ENCODE measurements at places on chromosomes 1 and 21.

GRCh38 chr1:190226006-190226405, 251.7 kb downstream of the BRINP3 start:
- DNase-seq, result no peak

DNA sequence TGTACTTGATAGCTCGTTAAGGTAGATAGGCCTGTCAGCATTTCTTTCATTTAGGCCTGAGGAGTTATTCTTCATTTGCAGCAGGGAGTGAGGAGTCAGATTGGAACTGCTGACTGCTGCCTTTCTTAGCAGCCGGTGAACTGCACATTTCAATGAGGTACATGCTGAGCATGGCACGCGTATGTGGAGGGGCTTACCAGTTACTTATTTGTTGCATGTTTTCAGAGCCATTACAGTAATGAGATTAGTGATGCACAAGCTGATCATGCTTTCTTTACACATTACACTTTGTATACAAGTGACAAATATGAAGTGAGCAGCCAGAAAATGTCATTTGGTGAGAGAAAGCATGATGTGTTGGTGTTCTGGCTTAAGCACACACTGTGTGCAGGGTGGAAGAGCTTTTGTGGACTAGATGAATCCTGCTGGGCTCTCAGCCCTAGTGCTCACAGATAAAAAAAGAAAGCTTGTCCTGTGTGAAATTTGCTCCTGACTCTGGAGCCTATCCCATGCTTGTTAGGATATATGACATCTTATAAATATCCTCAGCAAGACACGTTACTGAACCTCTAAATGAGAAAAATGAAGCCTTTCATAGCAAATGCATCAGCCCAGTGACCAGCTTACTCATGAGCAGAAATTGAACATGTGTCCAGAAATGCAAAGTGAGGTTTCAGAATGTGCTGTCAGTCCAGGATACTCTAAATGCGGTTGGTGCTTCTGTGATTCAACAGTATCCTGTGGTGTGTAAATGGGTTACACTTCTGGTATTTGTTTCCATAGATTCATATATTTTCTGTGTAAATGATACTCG, 574.7 kb upstream of the ADGRL2 start:
- no peak for DNase-seq

GRCh38 chr1:83928396-83928795, 70.5 kb downstream of the TTLL7 start:
- no peak for DNase-seq

- DNase-seq, result peak; percentile 76
Observed at GRCh38 chr1:159916242-159917051, 8.9 kb downstream of the TAGLN2 start.

GRCh38 chr21:20519076-20519475, 479.1 kb upstream of the NCAM2 start:
- DNase-seq, result no peak

DNA sequence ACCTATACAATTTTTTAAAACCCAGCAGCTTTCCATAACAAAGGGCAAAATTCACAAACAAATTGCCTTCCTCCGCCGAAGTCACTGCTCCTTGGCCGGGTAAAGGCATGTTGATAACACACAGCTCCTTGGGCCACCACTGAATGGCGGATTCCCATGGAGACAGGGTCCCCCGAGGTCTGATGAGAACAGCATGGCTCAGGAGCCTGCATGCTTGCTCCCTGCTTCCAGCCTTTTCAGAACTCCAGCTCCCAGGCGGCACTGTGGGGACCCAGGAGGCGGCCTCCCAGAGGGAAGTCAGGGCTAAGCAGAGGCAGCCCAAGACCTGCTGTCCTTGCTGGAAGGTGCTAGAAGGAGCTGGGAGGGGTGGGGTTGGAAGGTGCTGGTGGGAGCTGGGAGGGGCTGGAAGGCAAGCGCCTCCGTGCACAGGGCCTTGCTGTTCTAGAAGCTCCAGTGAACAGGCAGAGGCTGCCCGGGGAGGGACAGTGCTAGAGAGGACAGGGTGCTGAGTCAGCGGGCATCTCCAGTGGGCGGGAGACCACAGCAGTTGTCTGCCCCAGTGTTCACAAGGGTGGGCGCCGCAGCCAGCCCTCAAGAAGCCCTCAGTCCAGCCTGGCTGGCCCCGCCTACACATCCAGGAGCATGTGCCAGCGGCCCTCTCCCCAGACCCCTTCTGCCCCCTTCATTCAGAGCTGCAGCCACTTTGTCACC, 35.1 kb downstream of the PRDM16 start:
- DNase-seq, result no peak

GRCh38 chr1:99177465-99177864, 86.8 kb upstream of the PLPPR4 start:
- no peak for DNase-seq

DNA sequence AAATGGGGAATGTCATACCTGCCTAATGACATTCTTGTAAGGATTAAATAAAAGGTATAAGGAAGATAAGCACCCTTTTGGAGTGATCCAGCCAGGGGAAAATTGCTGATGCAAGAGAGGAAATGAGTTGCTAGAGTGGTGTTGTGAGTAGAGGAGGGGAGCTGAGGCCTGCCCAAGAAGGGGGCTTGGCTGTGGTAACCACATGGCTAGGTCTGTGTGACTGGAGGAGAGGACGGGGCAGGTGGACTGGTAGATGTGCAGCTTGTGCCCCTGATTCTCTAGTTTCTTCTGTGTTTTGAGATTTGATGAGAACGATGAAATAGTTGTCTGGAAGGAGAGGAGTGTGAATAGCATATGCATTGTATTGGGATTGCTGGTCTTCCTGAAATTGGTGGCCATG, 6.6 kb downstream of the TXLNA start:
- no peak for DNase-seq

DNA sequence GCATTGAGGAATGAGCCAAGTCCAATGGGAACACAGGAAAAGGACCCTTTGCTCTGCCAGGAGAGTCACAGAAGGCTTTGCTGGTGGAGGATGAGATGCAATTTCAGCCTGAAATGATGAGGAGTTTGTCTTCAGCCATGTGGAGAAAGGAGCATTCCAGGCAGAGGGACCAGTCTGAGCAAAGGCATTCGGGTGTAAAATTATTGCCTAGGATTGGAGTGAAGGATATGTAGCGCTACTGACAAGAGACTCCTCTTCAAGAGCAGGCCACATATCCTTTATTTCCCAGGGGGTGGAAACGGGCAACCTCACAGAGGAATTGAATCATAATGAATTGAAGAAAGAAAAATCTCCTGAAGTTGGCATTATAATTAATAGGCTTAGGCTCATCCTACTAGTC, 1.1 kb upstream of the CSF1 start:
- DNase-seq, result no peak

DNA sequence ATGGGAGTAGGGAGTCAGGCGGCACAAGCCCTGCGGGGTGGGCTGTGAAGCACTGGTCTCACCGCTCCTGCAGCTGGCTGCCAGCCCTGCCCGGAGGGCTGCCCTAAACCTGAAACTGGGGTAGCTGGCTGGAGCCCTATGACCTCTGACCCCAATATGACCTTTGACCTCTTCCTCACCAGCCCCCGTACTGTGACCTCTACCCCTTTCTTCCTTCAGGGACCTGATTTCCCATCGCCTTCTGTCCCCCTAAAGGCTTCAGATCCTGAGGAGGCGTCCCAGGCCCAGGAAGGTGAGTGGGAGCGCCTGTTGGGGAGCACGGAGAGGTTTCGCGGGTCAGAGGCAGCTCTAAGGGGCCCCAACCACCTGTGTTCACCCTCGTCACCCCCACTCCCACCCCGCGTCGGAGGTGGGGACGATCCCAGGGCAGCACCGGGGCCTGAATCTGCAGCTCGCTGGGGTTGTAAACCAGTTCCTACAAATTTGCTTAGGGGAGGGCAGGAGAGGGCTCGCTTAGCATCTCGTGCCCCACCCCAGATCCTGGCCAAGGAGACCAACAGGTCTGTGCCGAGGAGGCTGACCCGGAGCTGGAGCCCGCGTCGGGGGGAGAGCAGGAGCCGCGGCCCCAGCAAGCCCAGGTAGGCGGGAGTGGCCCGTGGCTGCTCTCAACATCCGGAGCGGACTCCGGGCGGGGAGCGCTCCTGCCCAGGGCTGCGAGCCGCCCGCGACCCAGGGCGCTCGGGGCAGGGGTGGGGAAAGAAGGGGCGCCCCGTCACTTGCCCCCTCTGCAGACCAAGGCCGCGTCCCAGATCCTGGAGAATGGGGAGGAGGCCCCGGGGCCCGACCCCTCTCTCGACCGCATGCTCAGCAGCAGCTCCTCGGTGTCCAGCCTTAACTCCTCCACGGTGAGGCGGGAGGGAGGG, 7.3 kb downstream of the SYTL1 start:
- no peak for DNase-seq

- DNase-seq, result no peak
Observed at GRCh38 chr1:197127246-197127912, 19.1 kb downstream of the ASPM start.

- DNase-seq, result no peak
Observed at GRCh38 chr1:226054519-226055327, 7.8 kb upstream of the H3-3A start.

- DNase-seq, result no peak
Observed at GRCh38 chr1:211527006-211527405, 35.0 kb upstream of the RD3 start.

- no peak for DNase-seq
Observed at GRCh38 chr1:27144920-27145661, 9.8 kb downstream of the SLC9A1 start.

DNA sequence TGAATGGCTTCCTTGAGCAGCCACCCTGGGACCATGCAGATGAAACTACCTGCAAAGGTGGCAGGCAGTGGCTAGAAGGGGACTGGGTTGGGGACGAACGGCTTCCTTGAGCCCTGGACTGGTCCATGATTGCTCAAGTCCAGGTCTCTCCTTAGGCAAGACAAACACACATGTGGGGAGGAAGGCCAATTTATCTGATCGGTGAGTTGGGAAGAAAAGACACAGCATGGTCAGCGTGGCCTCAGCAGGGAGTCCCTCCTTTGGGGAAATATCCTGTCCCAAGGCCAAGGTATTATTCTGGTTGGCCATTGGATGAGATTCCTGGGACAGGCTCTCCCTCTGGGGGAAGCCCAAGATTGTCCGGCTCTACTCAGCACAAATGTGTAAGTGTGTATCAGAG, 116.3 kb upstream of the ERG start:
- no peak for DNase-seq

DNA sequence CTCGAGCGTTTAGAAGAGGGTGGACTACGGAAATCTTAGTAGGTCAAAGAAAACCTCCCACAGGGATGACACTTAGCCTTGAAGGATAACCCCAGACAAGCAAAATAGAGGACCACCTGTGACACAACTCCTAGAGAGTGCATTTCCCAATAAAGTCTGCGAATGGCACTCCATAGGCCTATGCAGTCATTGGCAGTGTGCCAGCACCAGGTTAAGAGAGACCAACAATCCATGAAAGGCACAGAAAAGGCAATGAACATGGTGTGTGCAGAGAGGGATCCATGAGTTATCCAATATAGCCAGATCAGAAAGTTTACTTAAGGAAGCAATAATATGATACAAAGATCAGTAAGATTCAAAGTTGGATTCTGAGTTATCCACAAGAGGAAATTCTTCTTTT, 45.2 kb upstream of the FMO2 start:
- DNase-seq, result no peak

- no peak for DNase-seq
Observed at GRCh38 chr1:56403321-56403720, 176.0 kb downstream of the PLPP3 start.

GRCh38 chr1:9388335-9389180, 95.9 kb downstream of the SPSB1 start:
- DNase-seq, result no peak

- DNase-seq, result no peak
Observed at GRCh38 chr1:198203434-198203833, 46.6 kb downstream of the NEK7 start.

DNA sequence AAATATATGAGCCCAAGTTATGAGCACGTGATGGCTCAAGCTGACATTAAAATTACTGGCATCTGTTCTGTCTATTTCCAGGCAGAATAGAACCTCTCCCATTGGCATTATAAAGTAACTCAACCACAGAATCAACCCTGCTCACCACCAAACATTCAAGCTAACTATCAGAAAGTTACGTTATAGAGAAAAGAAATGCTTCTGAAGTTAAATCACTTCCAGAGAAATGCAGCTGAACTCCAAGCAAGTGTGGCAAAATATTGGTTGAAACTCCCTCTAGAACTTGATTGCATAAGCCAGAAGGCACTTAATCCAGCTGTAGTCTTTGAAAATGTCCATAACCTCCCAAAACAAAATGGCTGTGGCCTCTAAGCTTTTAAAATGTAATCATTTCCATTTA, 36.2 kb upstream of the UBE2U start:
- no peak for DNase-seq

- no peak for DNase-seq
Observed at GRCh38 chr1:30464187-30464617, 259.2 kb downstream of the MATN1 start.

DNA sequence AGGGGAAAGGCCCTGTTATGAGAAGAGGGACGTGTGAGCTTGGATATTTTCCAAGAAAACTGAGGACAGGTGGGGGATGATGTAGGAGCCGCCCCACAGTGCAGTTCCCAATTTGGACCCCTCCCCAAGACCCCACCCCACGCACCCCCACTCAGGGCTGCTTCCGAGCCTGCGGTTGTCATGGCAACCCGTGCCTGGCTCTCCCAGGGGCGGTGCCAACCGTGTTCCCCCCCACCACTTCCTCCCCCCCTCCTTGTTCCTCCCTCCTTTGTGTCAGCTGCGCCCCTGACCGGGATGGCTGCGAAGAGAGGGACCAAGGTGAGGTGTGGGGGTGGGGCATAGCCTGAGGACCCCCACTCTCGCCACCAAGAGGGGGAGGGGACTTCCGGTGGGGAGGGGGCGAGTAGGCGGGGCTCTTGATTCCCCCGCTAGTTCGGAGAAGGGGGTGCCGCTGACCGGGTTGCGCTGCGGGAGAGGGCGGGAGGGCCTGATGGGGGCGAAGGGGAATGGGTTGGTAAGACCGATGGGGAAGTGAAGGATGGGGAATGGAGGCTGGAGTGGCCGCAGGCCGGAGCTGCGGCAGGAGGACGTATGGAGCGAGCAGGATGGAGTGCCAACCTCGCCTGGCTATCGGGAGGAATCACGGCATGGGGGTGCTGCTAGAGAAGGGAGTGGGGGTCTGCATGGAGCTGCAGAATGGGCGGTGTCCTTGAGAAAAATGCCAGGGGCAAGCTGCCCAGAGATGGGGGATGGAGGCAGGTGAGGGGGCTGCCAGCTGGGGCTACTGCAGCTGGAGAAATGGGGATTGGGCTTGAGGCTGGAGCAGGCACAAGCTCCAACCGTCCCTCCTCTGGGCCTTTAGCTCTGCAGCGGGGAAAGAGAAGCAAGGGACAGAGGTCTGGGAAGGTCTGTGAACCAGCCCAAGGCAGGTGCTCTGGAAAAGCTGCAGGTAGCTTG, 953 bp downstream of the TRIM46 start:
- no peak for DNase-seq

GRCh38 chr1:77543822-77544448, 138.5 kb downstream of the ZZZ3 start:
- no peak for DNase-seq

DNA sequence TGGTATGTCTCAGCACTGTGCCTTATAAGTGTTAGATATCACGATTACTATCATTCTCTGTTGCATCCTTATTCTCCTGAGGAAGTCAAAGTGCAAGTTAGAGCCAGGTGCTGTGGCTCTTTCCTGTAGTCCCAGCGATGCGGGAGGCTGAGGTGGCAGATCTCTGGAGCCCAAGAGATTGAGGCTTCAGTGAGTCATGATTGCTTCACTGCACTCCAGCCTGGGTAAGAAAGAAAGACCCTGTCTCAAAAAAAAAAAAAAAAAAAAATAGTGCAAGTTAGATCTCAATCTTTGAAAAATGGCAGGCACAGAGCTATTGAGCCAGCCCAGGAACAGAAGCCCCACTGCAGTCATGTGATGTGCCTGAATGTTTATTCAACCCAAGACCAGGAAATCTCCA, 147.8 kb upstream of the POGK start:
- no peak for DNase-seq
